ENCODE measurements at places on chromosomes 2 and 18.

DNA sequence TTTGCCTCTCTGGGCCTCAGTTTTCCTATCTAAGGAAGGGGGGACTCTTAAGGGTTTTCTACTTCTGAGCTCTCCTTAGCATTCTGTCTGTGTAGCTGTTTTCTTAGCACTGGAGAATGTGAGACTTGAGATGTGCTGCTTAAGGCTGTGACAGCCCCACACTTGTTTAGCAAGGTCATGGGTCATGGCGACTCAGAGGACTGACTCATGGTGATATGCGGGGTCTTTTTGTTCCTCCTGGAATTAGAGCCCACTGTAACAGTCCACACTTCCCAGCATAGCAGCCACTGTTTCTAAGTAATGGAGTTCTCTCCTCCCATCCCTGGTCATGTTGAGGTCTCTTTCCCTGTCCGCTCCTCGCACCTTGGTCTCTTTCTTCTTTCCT lies 4.1 kb upstream of the LPIN1 start:
- DNase-seq = no peak

- DNase-seq = no peak
These were observed 213.2 kb upstream of the HS6ST1 start for GRCh38 chr2:128531856-128532255.

GRCh38 chr2:189150033-189150432 lies 29.5 kb downstream of the COL5A2 start:
- no peak for DNase-seq

DNA sequence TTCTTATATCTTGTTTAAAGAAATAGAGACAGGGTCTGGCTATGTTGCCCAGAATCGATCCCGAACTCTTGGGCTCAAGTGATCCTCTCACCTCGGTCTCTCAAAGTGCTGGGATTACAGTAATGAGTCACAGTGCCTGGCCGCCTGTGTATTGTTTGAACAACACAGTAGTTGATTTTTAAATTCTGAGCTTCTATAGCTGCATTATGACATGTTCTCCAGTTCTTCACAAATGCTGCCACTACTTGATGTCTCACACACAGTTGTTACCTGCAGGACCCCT lies 7.7 kb upstream of the RHOB start:
- no peak for DNase-seq

DNA sequence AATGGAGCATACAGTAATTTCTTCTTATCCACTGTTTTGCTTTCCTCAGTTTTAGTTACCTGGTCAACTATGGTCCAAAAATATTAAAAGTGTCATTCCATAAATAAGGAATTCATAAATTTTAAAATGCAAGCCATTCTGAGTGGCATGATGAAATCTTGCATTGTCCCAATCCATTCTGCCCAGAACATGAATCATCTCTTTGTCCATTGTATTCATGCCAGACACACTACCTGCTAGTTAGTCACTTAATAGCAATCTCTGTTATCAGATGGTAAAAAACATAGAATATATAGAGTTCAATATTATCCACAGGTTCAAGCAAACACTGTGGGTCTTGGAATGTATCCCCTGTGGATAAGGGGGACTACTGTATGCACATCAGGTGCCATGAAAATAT lies 872.2 kb upstream of the NXPH2 start:
- no peak for DNase-seq
